ENCODE measurements at places on chromosomes 5 and 9. TPM values are rescaled to one million over a fixed set of nuclear protein-coding genes. Genes with fewer than 3 reads are reported as not detected.

PGGT1B gene
- 43.9 TPM for total RNA-seq

DNA sequence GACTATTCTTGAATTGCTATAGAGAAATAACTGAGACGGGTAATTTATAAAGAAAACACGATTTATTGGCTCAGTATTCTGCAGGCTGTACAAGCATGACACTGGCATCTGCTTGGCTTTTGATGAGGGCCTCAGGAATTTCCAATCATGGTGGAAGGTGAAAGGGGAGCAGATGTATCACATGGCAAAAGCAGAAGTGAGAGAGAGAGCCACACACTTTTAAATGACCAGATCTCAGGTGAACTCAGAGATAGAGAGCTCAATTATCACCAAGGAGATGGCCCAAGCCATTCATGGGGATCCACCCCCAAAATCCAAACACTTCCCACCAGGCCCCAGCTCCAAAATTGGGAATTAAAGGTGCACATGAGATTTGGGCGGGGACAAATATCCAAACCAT, 15.3 kb downstream of the GABRA1 start:
- H3K4me3 ChIP-seq = no peak overlapping the region
- DNase-seq = no peak
- H3K4me1 ChIP-seq = no peaks in the 10 kb centered on the region

DNA sequence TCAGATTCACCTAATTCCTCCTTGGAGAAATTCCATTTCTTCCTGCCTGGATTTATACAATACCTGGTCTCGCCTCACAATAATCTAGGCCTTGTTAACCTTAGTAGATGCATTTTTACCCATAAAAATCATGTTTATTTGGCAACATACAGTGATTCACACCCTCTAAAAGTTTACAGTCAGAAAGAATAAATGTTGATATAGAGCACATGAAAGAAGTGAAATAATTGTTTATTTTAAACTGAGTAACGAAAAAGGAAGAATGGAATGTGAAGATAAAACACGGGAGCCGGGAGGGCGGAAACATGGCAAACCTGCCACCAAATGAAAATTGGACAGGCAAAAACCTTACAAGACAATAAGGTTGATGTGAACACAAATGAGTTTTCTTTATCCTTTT, 28.9 kb upstream of the KCNN2 start:
- no peak overlapping the region for H3K4me3 ChIP-seq
- H3K4me1 ChIP-seq = no peaks in the 10 kb centered on the region
- H3K27me3 ChIP-seq = no peaks in the 10 kb centered on the region
- DNase-seq = no peak
- no peak overlapping the region for H3K27ac ChIP-seq
- H3K36me3 ChIP-seq = no peaks in the 10 kb centered on the region

DNA sequence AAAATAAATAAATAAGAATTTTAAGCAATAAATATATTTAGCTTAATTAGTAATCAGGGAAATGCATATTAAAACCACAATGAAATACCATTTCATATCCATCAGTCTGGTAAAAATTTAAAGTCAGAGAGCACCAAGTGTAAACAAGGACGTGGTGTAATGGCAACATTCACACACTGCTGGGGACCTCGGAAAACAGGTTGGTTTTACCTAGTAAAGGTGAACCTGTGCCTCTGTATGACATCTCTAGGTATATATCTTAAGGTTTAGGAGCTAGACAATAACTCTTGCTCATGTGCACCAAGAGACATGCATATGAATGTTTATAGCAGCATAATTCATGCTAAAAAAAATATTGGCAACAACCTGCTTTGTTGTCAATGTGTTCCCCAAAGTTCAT, 29.7 kb downstream of the FNBP1 start:
- no peaks in the 10 kb centered on the region for H3K27me3 ChIP-seq
- no peaks in the 10 kb centered on the region for H3K4me1 ChIP-seq
- H3K27ac ChIP-seq = no peak overlapping the region
- H3K36me3 ChIP-seq = no peaks in the 10 kb centered on the region
- no peak overlapping the region for H3K4me3 ChIP-seq

All from lung (tissue), 17 donors.